GM12891 (cell line): ENCODE measurements at places on chromosomes 11 and 22.

GRCh38 chr11:46808799-46809431, 37.2 kb downstream of the CKAP5 start:
- DNase-seq = no peak

- no peak for DNase-seq
Measured at GRCh38 chr11:207863-208180, 314 bp downstream of the RIC8A start.

- DNase-seq = no peak
Measured at GRCh38 chr11:125287491-125288210, 123.1 kb downstream of the PKNOX2 start.

GRCh38 chr11:68596231-68596630, 88.1 kb upstream of the GAL start:
- DNase-seq = no peak

DNA sequence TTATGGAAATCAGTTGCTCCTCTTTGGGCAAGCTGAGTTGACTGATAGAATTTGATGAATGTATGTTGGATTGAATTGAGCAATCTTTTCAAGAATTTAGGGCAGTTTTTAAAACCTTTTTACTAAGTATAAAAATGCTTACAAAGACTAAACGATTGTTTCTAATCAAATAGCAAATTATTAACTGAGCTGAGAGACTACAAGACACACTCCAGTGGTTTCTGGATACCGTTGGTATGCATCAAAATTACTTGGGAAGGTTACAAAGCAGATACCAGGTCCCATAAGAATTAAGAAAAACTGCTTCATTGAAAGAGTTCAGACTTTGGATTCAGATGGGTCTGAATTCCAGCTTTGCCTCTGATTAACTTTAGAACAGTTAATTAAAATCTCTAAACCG, 721.4 kb downstream of the FAM181B start:
- no peak for DNase-seq
